Gastrocnemius medialis (tissue), 4 donors: ENCODE measurements at places on chromosomes 3 and 15.

- no peak for DNase-seq
Observed at GRCh38 chr3:32237670-32238452, 619 bp upstream of the CMTM8 start.

GRCh38 chr3:51819709-51820406, 40.8 kb upstream of the IQCF6 start:
- DNase-seq: no peak

DNA sequence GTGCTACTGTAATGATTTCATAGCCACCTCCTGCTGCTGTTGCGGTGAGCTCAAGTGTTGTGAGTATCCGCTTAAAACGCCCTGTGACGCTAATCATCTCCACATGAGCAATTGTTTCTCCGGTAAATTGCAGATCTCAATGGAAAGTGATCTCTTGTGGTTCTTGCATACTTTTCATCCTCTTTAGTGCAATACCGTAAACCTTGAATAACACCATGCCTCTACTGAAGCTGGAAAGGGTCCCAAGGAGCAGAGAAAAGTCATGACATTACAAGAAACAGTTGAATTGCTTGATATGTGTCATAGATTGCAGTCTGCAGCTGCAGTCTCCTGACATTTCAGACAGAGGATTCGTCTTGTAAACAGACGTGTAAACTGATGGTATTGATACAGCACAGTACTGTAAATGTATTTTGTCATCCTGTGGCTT, 6.0 kb upstream of the CEMIP start:
- no peak for DNase-seq

DNA sequence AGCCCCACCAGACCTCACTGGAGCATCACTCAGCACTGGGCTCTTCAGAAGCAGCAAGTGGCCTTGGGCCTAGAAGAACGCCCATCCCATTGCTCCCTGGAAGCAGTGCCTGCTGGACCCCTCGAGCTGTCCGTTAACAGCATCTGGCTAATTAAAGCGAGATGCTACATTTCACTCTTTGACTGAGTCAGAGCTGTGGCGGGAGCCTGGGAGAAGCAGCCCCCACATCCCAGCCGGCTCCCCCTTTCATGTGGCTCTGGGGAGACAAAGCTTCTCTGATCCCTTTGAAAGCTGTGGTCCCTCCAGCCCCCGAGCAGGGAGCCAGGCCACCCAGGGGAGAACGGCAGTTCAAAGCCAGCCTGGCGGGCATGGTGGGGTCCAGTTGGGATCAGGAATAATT, 103.7 kb downstream of the MEGF11 start:
- no peak for DNase-seq

DNA sequence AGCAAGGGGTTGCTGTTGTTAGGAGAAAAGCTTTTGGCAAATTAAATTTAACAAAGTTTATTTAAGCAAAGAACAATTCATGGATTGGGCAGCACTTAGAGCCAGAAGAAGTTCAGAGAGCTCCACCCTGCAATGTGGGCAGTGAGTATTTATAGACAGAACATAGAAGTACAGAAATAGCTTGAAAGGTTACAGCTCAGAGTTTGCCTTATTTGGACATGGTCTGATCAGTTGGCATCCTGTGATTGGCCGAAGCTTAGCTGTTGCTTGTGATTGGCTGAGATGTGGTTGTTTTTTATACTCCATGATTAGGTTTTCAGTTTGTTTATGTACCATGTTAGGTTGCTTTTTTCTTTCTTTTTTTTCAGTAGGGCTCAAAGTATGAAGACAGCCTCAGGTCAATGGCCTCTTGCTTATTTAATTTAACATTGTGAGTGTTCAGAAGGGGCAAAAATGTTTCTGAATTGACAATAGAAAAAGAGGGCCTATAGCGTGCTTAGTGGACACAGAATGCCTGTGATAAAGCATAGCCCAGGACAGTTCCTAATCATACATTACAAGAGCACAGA, 293.8 kb downstream of the IGSF11 start:
- no peak for DNase-seq

DNA sequence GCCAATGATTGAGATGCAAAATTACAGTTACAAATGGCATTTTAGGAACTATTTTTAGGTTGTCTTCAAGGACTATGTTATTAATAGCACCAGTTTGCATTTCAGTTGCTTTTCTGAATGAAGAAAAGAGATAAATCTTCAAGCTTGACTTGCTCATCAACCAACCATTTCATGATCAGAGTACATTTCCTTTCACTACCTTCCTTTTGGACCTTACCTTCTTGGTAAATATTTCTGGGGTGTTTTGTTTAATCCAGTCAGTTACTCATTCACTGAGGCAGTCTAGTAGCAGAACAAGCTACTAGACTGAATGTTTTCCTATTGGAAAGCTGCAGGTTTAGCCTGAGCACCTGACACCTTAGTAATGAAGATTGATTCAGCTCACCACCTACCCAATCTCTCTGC, 8.2 kb downstream of the SLC27A2 start:
- no peak for DNase-seq

DNA sequence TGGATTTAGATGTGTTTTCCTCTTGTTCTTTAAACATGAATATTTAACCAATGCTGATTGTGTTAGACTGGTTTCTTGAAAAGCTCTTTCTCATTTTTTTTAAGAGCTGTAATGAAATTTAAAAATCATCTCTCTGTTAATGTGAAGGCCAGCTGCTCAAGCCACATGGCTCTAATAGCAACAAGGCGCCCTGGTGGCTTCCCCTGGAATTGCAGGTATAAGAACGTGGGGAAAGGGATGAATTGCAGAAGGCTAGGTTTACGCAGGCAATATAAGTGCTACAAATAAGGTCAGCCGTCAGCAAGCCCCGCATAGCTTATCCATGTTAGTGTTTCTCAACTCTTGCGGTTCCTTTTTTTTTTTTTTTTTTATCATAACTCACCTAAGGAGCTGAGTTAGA, 108.5 kb downstream of the SAMMSON start:
- no peak for DNase-seq

GRCh38 chr15:63283126-63283525, 5.7 kb downstream of the APH1B start:
- peak; percentile 28 for DNase-seq

- DNase-seq: no peak
Observed at GRCh38 chr15:74823324-74823723, 3.1 kb upstream of the CPLX3 start.

GRCh38 chr3:187000711-187001151, 70.4 kb downstream of the ST6GAL1 start:
- no peak for DNase-seq

GRCh38 chr15:77369168-77369567, 50.7 kb downstream of the PEAK1 start:
- no peak for DNase-seq

DNA sequence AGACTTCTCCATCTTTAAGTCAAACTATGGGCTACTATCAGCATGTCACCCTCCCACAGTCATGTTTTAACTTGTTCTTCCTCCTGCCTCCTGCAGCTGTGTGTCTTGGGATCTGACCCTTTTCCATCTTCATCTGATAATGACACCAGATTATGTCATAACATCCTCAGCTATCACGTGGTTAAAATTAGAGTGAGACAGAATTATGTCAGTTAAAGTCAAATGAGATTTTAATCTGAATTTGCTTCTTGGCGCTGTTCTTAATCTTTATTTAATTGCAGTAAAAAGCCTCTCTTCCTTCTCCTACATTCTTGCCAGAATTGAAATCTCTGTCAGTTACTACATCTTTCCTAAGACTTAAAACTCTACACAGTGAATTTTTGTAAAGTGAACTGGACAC, 107.2 kb downstream of the ARPP21 start:
- no peak for DNase-seq

DNA sequence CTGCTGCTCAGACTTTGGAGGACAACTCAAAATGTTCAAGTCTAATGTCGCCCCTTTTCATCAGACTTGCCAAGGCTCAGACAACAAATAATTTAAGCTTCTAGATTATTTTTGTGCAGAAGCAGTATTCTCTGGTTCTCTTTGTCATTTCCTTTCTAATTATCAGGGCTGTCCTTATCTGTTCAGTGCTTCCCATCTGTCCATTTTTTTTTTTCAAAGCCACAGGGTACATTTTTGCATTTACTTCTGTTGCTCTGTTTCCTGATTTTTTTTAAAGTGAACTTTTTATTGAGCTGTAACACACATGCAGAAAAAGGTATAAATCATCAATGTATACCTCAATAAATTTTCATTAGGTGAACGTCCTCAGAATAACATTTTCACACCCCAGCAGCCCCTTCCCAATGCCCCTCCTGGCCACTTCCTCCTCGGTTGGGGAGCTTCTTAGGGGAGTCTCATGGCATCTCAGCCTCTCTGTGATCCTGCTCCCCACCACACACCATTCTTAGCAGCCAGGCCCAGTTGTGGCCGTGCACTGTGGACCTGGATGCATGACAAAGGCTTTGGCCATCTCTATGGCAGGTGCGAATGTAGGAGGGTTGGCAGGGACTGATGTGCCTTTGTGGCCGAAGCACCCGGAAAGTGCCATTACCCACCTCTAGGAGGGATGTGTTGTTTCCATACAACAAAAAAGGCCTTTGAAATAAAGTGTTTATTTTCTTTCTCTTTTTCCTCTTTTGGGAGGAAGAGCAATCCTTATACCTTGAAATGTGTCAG, 303.5 kb upstream of the LRRFIP2 start:
- no peak for DNase-seq
